Activated CD8-positive, alpha-beta T cell treated with anti-CD3 and anti-CD28 coated beads, Interleukin-2, amount 10 ng/mL, durations not matched to agents 7 days and 5 days (primary cell): ENCODE measurements at places on chromosomes 6 and 20. TPM values are rescaled to one million over a fixed set of nuclear protein-coding genes. Genes with fewer than 3 reads are reported as not detected.

Gene IL20RA
- total RNA-seq: not detected

Gene PXMP4
- total RNA-seq: 17.1 TPM

Gene ENPP4
- total RNA-seq: 5.4 TPM

Gene GPSM3
- total RNA-seq: 216 TPM

Gene TGM2
- 0.31 TPM for total RNA-seq

Gene HLA-DRB5
- 15.0 TPM for total RNA-seq
